ENCODE measurements at places on chromosomes 16 and 17. TPM values are rescaled to one million over a fixed set of nuclear protein-coding genes. Genes with fewer than 3 reads are reported as not detected.

GRCh38 chr17:83180996-83181481, 101.6 kb downstream of the METRNL start:
- peaks cover 38% of the 10 kb centered on the region for H3K4me1 ChIP-seq
- H3K27me3 ChIP-seq = peaks cover 3% of the 10 kb centered on the region
- DNase-seq = peak; percentile 48
- H3K36me3 ChIP-seq = no peaks in the 10 kb centered on the region
- H3K27ac ChIP-seq = no peak overlapping the region

- DNase-seq = no peak
- H3K36me3 ChIP-seq = peaks cover 22% of the 10 kb centered on the region
- no peak overlapping the region for H3K27ac ChIP-seq
- no peak overlapping the region for H3K4me3 ChIP-seq
Measured at GRCh38 chr17:49817993-49818392, 29.5 kb downstream of the KAT7 start.

- H3K4me3 ChIP-seq = no peak overlapping the region
- H3K4me1 ChIP-seq = no peaks in the 10 kb centered on the region
- no peak for DNase-seq
- H3K27ac ChIP-seq = peak overlapping the region; percentile 61
- H3K36me3 ChIP-seq = peaks cover 17% of the 10 kb centered on the region
Measured at GRCh38 chr17:49815761-49816281, 27.3 kb downstream of the KAT7 start.

DNA sequence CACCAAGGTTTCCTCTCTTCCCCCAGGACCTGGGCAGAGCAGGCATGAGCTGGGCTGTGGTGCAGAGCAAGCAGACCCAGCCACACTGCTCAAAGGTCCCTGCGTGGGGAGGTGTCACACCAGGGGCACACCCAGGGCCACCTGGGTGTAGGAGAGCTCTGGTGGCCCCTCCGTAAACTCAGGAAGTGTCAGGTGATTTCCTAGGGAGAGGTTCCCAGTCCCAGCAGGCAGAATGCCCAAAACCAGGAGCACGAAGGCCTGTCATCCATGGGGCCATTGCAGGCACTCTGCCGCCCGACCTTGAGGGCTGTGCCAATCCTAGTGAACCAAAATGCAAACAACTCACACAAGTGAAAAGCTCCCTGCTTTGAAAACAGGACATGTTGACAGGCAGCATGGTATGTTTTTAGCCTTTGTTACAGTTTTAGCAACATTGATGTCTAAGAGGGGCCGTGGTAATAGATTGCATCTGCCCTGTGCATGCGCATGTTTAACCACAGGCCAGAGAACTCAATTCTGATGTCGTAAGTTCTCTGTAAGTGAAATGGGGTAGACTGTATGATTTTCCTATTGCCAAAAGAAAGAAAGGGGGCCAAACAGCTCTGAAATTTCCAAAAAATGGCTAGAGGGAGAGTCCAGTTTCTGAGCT, 21.3 kb downstream of the CIBAR2 start:
- no peak overlapping the region for H3K27ac ChIP-seq
- H3K36me3 ChIP-seq = no peaks in the 10 kb centered on the region
- H3K4me1 ChIP-seq = peaks cover 11% of the 10 kb centered on the region
- no peak for DNase-seq

- H3K36me3 ChIP-seq = peaks cover under 1% of the 10 kb centered on the region
- peak overlapping the region; percentile 71 for H3K27ac ChIP-seq
- peaks cover 20% of the 10 kb centered on the region for H3K4me1 ChIP-seq
- no peaks in the 10 kb centered on the region for H3K27me3 ChIP-seq
- no peak overlapping the region for H3K4me3 ChIP-seq
Measured at GRCh38 chr17:17538417-17539391, 42.5 kb upstream of the RASD1 start.

GRCh38 chr16:27505297-27506236, 44.1 kb downstream of the GTF3C1 start:
- no peaks in the 10 kb centered on the region for H3K4me1 ChIP-seq
- H3K36me3 ChIP-seq = peaks cover 35% of the 10 kb centered on the region
- DNase-seq = no peak

- no peak overlapping the region for H3K27ac ChIP-seq
- H3K36me3 ChIP-seq = no peaks in the 10 kb centered on the region
- peaks cover 15% of the 10 kb centered on the region for H3K4me1 ChIP-seq
- DNase-seq = no peak
- peaks cover 3% of the 10 kb centered on the region for H3K27me3 ChIP-seq
Measured at GRCh38 chr16:49958448-49958847, 66.6 kb upstream of the CNEP1R1 start.

DNA sequence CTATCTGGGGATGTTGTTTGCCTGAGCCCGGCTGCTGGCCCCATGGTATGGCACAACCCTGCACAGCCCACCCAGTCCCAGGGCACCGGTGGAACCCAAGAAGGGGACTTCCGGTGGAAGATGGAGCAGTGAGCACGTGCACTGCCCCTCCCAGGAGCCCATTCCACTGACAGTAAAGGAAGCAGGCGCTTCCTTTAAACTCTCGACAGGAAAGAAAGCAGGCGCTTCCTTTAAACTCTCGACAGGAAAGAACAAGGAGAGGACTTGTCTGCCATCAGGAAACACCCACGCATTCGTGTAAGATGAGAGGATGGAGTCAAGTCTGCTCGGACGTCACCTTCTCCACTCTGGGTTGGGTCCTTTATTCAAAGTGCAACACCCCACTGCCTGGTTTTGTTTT, 53.7 kb downstream of the IL21R start:
- peaks cover 15% of the 10 kb centered on the region for H3K4me1 ChIP-seq
- H3K27ac ChIP-seq = no peak overlapping the region
- no peak overlapping the region for H3K4me3 ChIP-seq
- peaks cover 11% of the 10 kb centered on the region for H3K36me3 ChIP-seq

DNA sequence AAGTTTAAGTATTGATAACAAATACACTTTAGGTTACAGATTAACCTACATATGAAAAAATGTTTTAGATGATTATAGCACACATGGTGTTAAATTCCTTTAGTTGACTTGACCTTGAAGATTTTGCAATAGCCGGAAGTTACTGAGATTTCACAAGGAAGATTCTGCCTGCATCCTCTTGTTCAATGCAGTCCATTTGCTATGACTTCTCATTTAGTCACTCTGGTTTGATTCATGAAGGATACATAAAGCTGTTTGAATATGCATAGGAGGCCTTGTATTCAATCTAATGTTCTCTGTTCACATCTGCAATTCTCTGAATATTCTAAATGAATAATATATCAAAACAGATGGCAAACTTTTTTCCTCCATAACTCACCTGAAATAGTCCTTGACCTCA, 870.2 kb upstream of the GOT2 start:
- no peak overlapping the region for H3K27ac ChIP-seq
- no peak for DNase-seq
- H3K4me1 ChIP-seq = no peaks in the 10 kb centered on the region
- no peak overlapping the region for H3K4me3 ChIP-seq

DNA sequence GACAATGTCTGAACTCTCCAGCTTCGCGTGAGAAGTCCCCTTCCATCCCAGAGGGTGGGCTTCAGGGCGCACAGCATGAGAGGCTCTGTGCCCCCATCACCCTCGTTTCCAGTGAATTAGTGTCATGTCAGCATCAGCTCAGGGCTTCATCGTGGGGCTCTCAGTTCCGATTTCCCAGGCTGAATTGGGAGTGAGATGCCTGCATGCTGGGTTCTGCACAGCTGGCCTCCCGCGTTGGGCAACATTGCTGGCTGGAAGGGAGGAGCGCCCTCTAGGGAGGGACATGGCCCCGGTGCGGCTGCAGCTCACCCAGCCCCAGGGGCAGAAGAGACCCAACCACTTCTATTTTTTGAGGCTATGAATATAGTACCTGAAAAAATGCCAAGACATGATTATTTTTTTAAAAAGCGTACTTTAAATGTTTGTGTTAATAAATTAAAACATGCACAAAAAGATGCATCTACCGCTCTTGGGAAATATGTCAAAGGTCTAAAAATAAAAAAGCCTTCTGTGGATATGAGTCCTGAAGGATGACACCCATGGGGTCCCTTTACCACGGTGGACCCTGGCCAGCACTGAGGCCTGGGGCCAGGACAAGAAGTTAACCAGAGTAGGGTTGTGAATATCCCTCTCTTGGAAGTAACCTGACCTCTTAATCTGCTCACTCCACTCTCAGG, 10.5 kb upstream of the ITGAD start:
- no peaks in the 10 kb centered on the region for H3K36me3 ChIP-seq
- H3K27ac ChIP-seq = no peak overlapping the region
- DNase-seq = no peak

- H3K4me3 ChIP-seq = no peak overlapping the region
- DNase-seq = no peak
- no peaks in the 10 kb centered on the region for H3K27me3 ChIP-seq
Measured at GRCh38 chr17:48842746-48843145, 11.9 kb downstream of the CALCOCO2 start.

DNA sequence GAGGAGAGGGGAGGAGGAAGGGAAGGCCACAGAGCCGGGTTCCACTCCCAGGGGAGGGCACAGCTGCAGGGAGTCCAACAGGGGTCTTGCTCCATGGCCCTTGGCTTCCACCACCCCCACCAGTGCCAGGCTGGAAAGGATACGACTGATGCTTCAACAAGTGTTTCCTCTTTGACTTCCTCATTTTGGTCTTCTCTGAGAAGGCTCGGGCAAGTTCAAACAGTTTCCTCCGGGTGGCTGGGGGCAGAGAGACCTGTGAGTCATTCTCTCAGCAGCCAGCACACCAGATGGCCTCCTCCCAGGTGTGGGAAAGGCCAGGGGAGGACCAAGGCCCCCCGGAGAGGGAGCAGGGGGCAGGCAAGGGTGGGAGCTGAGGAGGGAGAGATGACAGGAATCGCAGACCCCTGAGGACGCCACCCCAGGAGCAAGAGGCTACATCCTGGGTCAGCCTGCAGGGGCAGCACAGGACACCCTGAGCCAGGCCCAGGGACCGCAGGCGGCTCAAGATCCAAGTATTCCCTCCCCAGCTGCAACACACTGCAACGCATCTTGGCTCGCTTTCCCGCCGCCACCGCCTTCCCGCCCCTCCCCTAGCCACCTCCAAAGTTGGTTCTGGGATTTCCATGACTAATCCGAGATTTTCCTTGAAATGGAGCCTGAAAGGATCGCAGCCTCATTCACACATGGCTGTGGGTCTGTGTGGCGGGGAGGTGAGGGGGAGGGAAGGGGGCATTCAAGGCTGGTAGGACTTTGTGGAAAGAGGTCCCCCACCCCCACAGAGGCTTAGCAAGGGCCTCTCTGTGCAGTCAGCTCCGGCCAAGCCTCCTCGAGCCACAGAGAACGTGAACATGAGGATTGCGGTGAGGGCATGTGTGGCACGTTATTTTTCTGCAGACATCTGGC, 18.4 kb upstream of the MRPS23 start:
- no peak overlapping the region for H3K4me3 ChIP-seq
- H3K36me3 ChIP-seq = peaks cover 28% of the 10 kb centered on the region
- no peaks in the 10 kb centered on the region for H3K27me3 ChIP-seq

DNA sequence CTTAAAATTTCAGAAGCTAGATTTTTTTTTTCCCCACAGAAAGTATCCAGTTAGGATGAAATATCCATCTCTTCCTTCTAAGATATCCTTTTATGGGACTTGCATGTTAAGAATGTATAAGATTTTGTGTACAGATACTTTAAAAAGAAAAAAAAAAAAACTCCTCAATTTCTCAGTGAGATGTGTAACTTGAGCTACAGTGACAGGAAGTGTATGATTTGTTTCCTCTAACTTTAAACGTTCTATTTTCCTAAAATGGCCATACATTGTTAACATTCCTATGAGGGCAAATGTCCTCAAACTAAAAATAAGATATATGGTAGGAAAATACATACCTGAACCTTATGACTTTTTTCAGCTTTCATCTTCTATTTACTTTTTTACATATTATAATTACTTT, 8.9 kb downstream of the FBXO47 start:
- H3K36me3 ChIP-seq = no peaks in the 10 kb centered on the region
- H3K4me3 ChIP-seq = no peak overlapping the region
- DNase-seq = no peak
- no peaks in the 10 kb centered on the region for H3K27me3 ChIP-seq
- H3K27ac ChIP-seq = peak overlapping the region; percentile 71
- H3K4me1 ChIP-seq = peaks cover 4% of the 10 kb centered on the region

- no peak for DNase-seq
- H3K4me1 ChIP-seq = peaks cover 4% of the 10 kb centered on the region
- H3K4me3 ChIP-seq = no peak overlapping the region
Measured at GRCh38 chr16:66588981-66589713, 9.9 kb downstream of the CMTM2 start.

DNA sequence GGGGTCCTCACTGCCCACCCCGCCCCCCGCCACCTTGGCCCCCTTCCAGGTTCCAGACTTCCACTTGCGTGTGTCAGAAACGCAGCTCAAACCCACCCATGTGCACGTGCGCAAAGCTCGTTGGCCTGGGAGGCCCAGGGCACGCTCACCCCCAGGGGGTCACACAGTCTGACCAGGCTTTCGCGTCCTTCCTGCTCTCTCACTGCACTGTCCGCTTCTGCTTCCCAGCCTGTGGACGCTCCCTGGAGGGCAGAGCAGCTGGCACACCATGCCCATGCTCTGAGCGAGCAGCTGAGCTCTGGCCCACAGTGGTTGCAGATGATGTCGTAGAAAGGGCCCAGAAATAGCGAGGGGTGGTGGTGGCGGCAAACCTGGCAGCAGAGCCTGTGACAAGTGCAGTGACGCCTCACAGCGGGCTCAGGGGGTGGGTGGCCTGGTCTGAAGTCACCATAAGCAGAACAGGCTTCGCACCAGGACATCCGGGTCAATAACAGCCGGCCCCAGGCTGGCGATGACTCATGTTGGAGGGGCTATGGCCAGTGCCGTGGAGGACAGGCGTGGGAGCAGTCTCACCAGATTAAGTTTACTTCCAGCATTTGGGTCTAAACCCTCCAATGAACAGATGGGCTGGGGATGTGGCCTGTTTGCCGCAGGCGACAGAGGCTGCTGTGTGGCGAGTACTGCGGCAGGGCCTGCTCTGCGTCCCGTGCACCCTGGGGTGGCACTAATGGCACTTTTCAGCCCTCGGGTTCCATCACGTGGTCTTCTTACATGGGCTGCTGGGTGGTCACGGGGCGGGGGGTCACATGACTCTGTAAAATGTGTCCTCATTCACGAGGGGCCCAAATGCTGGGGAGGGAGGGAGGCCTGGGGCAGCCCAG, 49.0 kb downstream of the NT5M start:
- DNase-seq = no peak
- H3K4me1 ChIP-seq = peaks cover 12% of the 10 kb centered on the region
- no peak overlapping the region for H3K4me3 ChIP-seq
- H3K27ac ChIP-seq = no peak overlapping the region

DNA sequence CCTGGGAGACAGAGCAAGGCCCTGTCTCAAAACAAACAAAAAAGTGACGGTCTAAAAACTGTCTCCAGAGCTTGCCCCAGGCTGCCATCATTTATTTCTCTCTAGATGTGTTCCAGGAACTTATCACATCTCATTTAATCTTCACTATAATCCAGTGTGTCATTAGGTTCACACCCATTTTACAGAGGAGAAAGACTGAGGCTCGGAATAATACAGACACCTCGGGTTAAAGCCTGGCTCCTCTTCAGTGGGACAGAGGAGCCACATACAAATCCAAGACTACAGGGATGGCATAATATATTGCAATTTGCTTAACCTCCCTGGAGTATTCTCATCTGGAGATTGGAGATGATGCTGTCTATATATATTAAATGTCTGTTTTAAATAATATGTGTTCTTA, 5.9 kb downstream of the PDILT start:
- no peak for DNase-seq
- no peaks in the 10 kb centered on the region for H3K36me3 ChIP-seq

- no peak for DNase-seq
- H3K4me1 ChIP-seq = peaks cover 10% of the 10 kb centered on the region
- no peaks in the 10 kb centered on the region for H3K27me3 ChIP-seq
- H3K27ac ChIP-seq = no peak overlapping the region
Measured at GRCh38 chr17:64736804-64737492, 74.8 kb upstream of the SMURF2 start.

Gene BAIAP2
- total RNA-seq = 62.7 TPM

Gene ESRP2
- 65.6 TPM for total RNA-seq

Gene HOXB6
- 17.6 TPM for total RNA-seq

Gene TPSG1
- total RNA-seq = 0.43 TPM

Gene PERCC1
- total RNA-seq = 0.83 TPM

Gene AURKB
- total RNA-seq = 35.0 TPM

Gene IRX3
- 30.0 TPM for total RNA-seq
